ENCODE measurements at places on chromosomes 5 and 9.

GRCh38 chr5:54177058-54177457 lies 133.3 kb downstream of the ARL15 start:
- DNase-seq = no peak

GRCh38 chr5:1127959-1128785 lies 16.3 kb upstream of the SLC12A7 start:
- no peak for DNase-seq

DNA sequence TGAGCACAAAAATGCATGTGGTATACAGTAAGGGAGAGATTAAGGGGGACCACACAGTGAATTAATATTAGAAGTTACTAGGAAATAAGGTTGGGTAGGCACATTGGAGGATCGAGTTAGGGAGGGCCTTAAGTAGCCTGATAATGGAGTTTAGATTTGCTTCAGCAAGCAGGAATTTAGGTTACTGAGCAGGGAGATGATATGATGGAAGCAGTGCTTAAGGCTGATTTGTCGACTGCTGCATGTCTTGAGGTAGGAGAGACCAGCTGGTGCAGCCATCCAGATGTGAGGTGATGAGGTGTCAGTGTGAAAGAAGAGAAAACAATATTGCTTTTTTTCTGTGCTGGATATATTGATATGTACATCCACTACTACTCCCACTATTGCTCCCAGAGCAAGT lies 55.2 kb upstream of the ACTBL2 start:
- DNase-seq = no peak

GRCh38 chr9:107286057-107286456 lies 3.0 kb downstream of the RAD23B start:
- no peak for DNase-seq

- DNase-seq = no peak
These were observed 117.9 kb downstream of the NRG2 start for GRCh38 chr5:139925216-139925562.

- DNase-seq = no peak
These were observed 423.6 kb downstream of the CDK5RAP2 start for GRCh38 chr9:120156376-120156775.

- no peak for DNase-seq
These were observed 387.4 kb downstream of the CETN3 start for GRCh38 chr5:90022002-90022710.

DNA sequence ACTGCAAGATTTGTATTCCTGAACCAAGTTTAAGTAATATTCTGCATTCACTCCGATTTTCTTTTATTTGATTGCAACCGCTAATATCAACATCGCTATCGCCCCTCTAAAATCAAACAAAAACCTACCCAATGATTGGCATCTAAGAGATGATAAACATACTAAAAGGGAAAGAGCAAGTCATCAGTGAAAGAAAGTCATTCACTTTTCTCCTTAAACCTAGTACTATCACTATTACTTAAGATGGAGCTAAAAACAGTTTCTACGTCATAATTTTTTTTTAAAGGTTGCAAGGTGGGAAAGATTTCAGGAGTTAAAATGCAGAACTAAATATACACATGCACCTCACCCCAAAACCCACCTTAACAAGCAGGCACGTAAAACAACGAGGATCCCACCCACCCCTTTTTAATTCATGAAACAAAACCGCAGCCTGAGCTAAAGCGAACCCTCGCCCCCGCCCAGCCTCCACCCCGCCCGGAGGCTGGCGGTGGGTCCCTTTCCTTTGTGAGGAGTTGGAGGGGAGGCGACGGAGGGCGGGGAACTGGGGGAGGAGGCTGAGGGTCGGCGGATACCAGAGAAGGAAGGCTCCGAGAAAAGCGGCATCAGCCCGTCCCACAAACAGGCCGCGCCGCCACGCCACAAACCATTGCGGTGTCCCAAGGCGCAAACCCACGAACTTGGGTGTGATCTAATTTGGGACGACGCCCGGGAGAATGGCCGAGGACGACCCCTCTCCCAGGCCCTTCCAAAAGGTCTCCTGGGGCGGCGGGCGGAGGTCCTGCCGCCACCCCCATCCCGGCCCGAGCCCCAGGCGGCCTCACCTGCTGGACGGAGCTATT lies 861 bp downstream of the UBQLN1 start:
- no peak for DNase-seq

GRCh38 chr5:150486402-150487198 lies 21.3 kb upstream of the NDST1 start:
- DNase-seq = no peak

DNA sequence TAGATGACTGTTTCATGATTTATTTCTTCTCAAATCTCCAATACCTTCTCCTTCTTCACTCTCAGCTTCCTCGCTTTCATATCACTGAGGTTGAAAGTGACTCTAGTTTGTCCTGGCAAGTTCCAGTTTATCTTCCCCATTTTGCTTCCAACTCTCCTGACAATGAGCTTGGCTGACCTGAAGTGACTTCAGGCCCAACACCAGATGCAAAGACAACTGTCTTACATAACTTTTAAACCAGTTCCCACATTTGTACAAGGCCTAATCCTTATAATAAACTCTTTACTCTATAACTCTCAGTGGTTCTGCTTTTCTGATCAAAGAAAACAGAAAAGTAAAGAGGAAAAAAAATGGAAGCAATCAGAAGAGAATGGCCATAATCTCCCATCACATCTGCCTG lies 22.0 kb downstream of the GNG10 start:
- DNase-seq = no peak

DNA sequence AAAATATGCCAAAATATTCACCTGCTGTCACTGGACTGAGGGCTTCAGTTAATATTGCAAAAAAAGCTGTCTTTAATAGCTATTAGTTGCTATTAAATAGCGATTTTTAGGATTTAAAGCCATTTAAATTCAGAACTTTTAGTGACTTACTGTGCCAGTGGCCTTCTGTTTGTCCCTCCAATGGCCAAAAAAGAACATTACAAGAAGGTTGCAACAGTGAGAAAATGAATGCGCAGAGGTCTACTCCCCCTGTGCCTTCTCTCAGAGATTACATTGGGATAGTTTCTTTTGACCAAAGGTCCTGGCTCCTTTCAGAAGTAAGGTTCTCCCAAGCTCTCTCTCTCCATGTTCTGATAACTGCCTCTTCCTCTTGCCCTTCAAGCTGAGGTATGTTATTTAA lies 930.3 kb upstream of the ARRDC3 start:
- DNase-seq = no peak

GRCh38 chr5:147693233-147693632 lies 89.3 kb downstream of the JAKMIP2 start:
- no peak for DNase-seq

- DNase-seq = no peak
These were observed 260.5 kb downstream of the COX7C start for GRCh38 chr5:86878250-86878649.

GRCh38 chr9:133103987-133104505 lies 17.0 kb downstream of the RALGDS start:
- no peak for DNase-seq

GRCh38 chr5:127068493-127069214 lies 4.6 kb downstream of the C5orf63 start:
- no peak for DNase-seq

DNA sequence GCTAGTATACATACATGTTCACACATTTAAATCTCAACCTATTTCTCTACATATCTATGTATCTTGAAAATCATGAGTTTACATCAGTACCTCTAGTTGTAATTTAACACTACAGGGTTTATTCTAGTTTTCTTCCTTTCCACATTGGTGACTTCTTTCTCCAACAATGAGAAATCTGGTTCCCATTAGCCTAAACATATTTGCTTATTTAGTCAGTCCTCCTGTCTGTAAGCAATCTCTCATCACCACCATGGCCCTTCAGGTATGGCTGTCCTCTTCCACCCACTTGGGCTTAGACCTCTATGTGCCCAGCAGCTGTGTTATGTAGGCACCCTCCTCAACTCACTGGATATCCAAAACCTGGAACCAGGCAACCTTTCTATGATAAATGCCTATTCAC lies 8.0 kb upstream of the SPATA31D1 start:
- DNase-seq = no peak

DNA sequence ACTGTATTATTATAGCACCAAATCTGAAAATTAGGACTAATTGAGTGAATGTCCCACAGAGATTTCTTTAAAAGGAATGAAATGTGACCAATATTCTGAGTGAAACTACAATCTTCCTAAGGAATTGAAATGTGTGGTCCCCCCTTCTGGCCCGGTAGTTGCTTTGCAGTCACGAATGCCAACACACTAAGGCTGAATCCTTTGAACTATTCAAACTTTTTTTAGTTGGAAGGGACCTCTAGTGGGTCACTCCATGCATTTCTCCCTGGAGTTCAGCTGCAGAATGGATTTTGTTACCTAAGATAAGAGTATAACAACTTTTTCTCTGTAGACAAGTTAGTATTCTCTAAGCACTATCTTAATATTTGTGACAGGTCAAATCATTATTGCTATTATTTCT lies 2.8 kb downstream of the CDH6 start:
- DNase-seq = no peak

GRCh38 chr9:12776513-12777055 lies 1.8 kb downstream of the LURAP1L start:
- DNase-seq = no peak

GRCh38 chr5:158629591-158630312 lies 470.0 kb downstream of the EBF1 start:
- no peak for DNase-seq

DNA sequence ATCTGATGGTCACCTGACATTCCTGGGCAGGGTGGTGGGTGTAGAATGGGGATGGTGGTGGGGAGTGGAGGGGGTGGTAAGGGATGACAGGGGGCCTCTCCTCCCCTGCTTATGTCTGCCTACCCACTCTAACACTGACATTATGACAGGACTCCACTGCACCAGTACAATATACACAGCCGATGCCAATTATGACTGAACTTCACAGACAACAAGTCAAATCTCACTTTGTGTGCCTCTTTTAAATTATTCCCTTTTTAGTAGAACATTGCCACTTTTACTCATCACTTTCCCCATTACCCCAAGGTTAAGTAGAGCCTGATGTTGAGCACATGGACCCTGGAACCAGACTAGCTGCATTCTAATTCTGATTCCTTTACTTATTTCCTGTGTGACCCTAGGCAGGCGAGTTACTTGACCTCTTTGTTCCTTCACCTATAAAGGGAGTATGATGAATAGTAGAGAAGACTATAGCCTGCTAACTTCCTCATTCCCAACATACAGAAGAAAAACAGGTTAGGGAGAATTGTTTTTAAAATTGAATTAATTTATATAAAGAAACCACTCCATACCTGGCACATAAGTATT lies 464.7 kb downstream of the DMRT2 start:
- DNase-seq = no peak

DNA sequence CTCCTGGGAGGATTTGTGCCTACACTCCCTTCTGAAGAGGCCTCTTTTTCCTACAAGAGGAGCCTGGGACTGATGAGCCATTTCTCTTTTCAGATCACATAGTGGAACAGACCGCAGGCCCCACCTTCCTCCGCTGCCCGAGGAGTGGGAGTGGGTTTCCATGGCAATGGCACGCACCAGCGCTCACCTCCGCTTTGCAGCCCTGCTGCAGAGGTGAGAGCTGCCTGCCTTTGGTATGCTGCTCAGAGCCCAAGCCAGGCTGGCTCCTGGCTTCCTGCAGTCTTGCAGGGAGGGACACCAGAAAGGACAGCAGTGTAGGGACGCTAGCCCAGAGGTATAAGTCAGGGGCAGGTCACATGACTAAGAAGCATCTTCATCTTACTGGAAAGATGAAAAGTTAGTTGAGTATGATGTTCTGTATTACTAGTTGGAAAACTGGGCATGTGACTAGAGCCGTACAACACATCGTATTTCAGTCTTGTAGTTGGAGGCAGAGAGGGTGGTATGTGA lies 12.4 kb downstream of the PTTG1 start:
- no peak for DNase-seq

DNA sequence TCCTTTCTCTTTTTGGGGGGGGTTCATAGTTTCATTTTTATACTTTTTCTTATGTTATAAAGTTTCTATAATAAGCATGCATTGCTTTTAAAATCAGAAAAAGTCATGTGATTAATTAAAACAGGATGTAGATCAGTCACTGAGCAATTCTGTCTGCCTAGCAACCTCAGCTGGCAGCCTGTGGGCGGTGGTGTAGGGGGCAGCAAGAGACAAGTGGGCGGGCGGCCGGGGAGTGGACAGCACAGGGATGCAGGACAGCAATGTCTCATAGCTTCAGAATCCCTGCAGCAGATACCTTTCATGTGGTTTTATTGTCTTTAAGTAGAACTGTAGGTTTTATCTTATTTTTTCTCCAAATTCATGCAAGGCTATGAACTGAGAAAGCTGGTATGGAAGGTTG lies 101.9 kb upstream of the S1PR3 start:
- DNase-seq = no peak

DNA sequence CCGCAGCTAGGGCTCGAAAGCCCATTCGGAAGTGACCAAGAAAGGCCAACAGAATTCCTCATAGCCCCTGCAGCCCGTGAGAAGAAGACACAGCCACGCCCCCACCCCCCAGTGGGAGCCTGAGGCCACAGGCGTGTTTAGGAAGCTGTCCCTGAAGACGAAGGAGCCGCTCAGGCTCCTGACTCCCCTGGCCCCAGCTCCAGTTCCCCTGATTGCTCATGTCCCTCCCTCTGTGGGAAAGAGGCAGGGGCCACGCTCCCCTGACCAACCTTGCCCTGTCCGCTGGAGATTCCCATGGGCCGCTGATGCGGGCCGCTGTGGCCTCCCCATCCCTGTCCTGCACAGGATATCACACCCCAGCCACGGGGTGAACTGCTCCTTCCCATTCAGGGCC lies 13.6 kb downstream of the ROPN1L start:
- DNase-seq = no peak

GRCh38 chr9:122265149-122265915 lies 650 bp downstream of the MRRF start:
- DNase-seq = peak; percentile 8

GRCh38 chr9:93671020-93671338 lies 94.6 kb downstream of the PHF2 start:
- DNase-seq = no peak

GRCh38 chr5:38117784-38118479 lies 140.4 kb upstream of the EGFLAM start:
- DNase-seq = no peak

- DNase-seq = no peak
These were observed 71.4 kb downstream of the RAPGEF6 start for GRCh38 chr5:131563434-131564228.

DNA sequence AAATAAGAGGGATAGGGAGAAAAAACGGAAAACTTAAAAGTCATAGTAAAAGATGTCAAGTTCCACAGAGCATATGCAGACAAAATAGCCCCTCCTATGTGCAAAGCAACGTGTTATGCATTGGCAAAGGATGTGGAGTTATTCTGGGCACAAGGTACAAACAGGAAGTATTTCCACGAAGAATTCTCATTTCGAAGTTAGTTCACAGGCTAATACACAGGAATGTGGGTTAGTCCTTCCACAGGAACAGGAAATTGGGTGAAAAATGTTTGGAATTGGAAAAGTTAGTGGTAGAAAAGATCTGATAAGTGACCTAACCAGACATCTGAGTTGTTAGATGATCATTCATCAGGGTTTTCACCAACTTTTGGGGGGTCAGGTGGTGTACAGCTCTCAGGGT lies 326.6 kb downstream of the EBF1 start:
- DNase-seq = no peak

All from forelimb muscle (tissue), 1 donor.